NCI-H1105 treated with DMSO at 0.1 percent for 48 hours (cell line): ENCODE measurements at places on chromosomes 7 and 10.

GRCh38 chr10:31135171-31135570 lies 103.5 kb upstream of the ZNF438 start:
- DNase-seq = no peak

DNA sequence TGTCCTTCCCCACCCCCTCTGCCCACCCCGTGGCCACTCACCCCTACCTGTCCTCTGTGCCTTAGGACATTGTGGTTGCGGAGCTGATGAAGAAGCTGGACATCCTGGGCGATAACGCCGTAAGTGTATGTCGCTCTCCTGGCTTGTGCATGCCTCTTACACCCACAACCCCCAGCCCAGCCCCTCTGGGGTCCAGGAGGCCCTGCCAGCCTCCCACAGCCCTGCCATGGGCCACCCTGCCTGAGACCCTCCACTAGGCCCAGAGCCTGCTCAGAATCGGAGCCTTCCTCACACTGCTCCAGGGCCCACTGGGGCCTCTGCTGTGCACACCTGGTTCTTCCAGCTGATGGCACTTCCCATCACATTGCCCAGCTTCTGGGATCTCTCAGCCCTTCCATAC lies 36.8 kb upstream of the DPYSL4 start:
- DNase-seq = no peak

DNA sequence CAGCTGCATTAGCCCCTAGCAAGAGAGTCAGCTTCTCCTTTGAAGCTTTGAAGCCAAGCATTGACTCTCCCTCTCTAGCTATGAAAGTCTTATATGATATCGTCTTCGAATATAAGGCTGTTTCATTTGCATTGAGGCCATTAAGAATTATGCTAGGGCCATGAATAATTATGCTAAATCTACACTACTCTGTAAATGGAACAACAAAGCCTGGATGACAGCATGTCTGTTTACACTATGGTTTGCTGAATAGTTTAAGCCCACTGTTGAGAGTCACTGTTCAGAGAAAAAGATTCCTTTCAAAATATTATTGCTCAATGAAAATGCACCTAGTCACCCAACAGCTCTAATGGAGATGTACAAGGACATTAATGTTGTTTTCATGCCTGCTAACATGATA lies 52.8 kb downstream of the ZNF438 start:
- DNase-seq = no peak

DNA sequence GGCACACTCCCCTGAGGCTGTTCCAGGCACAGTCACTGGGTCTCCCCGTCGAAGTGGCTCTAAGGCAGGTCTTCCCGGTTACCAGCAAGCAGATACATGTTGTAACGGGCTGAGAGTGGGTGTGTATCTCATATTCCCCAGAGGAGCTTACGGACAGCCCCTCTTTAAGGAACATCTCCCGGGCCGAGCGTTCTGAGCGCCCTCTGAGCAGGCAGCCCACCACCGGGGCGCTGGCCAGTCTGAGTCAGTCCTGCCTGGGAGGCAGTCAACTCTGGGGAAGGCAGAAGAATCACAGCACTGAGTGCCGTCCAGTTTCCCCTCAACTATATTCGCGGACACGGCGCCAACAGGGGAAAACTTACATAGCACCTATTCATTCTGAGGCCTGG lies 117.4 kb downstream of the LHPP start:
- no peak for DNase-seq

GRCh38 chr7:68547181-68547580 lies 1051.1 kb upstream of the AUTS2 start:
- no peak for DNase-seq

DNA sequence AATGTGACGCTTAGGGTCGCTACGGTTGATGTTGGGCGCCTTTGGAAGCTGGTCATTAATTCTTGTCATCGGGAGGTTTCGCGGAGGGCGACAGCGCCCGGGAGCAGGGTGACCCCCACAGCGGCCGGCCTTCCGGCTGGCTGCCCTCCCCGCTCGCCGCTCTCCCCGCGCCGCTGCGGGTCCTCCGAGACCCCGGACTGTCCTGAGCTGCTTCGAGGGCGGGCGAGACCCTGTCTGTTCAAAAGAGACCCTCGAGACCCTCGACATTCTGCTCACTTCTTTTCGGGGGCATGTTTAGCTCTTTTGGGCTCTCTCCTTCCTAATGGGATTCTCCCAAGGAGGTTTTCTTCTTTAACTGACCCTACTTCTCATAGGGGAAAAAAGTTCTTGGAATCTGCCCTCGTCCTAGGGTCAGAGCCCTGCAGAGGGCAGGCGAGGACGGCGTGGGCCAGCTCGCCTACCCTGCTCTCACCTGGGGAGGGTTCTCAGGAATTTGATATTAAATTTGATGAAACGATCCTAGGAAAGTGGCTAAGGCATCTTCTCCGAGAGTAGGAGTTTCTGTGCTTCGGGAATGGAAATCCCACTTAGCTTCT lies 257.0 kb downstream of the OTUD1 start:
- DNase-seq = no peak

- no peak for DNase-seq
These were observed 55.8 kb downstream of the FIGNL1 start for GRCh38 chr7:50394315-50394714.

GRCh38 chr7:47358944-47359588 lies 222.8 kb downstream of the TNS3 start:
- DNase-seq = no peak
